ENCODE measurements at places on chromosomes 5 and 9.

- no peak for DNase-seq
Observed at GRCh38 chr5:5536871-5537270, 114.4 kb downstream of the ICE1 start.

DNA sequence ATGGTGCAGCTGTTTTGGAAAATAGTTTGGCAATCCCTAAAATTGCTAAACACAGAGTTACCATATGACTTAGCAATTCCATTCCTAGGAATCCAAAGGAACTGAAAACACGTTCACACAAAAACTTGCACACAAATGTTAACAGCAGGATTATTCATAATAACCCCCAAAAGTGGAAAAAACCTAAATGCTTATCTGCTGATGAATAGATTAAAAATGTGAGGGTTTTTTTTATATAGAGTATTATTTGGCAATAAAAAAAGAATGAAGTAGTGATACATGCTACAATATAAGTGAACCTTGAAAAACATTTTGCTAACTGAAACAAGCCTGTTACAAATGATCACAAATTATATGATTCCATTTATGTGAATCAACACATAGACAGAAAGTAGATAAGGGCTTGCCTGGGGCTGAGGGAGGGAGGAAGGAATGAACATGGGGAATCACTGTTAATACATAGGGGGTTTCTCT is 45.1 kb upstream of the TRIO start:
- no peak for DNase-seq

- DNase-seq, result no peak
Observed at GRCh38 chr5:169181814-169182213, 119.1 kb downstream of the SLIT3 start.

- DNase-seq, result peak; percentile 59
Observed at GRCh38 chr5:139745800-139746690, 49.6 kb upstream of the PSD2 start.

- DNase-seq, result no peak
Observed at GRCh38 chr5:76332102-76332501, 71.0 kb upstream of the IQGAP2 start.

DNA sequence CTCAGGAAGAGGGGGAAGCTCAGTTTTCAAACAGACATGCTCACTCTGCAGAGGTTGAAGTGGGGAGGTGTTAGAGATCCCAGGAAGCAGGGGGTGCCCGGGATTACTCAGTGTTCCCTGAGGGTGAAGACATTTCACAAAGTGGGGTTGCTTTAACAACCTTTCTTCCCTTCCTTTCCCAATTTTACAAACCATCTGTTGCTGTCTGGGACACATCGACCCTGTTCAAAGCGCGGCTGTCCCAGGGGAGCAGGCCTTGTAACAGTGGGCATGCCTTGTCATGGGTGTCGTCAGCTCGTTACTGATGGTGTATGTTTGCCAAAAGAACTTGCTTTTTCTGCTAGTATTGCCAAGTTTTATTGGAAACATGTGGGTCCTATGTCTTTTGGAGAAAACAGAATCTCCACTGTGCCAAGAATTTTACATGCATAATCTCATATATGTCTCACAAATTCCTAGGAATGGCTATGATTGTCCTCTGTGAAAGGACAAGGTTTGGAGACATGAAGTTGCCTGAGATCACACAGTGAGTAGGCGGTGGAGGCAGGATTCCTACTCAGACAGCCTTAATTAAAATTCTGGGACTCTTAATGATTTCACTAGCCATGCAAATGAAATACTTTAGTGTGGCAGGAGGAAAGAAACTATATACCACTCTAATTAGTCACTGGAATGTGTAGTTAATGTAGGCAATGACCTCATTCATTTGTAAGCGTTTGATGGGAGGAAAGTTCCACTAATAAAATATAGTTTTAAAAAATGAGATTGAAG is 198.9 kb downstream of the NXNL2 start:
- no peak for DNase-seq

GRCh38 chr5:74313896-74314295 is 326.6 kb downstream of the ENC1 start:
- DNase-seq, result no peak

- no peak for DNase-seq
Observed at GRCh38 chr9:134323741-134324358, 2.4 kb upstream of the RXRA start.

GRCh38 chr5:173707392-173707791 is 90.9 kb upstream of the BOD1 start:
- no peak for DNase-seq

DNA sequence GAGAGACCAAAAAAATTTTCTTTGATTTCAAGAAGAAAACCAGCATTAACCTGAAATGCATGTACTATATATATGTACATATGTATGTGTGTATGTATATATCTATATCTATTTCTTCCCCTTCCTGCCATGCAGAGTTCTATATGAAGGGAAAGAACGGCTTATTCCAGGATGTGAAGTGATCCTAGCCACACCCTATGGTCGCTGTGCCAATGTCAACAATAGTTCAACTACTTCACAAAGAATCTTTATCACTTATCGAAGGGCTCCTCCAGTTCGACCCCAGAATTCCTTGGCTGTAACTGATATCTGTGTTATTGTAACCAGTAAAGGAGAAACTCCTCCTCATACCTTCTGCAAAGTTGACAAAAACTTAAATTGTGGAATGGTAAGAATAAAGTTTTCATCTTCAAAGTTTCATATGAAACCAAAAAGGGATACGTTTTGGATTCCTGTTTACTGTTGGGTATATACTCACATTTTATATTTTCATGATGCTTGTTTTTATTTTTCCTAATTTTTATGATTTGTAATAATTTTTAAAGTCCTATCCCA is 56.2 kb downstream of the DENND4C start:
- no peak for DNase-seq

- DNase-seq, result no peak
Observed at GRCh38 chr5:99544356-99544755, 615.5 kb upstream of the CHD1 start.

GRCh38 chr5:9361835-9362234 is 184.0 kb downstream of the SEMA5A start:
- DNase-seq, result no peak

GRCh38 chr9:111481885-111482636 is 2.1 kb downstream of the ECPAS start:
- DNase-seq, result no peak

DNA sequence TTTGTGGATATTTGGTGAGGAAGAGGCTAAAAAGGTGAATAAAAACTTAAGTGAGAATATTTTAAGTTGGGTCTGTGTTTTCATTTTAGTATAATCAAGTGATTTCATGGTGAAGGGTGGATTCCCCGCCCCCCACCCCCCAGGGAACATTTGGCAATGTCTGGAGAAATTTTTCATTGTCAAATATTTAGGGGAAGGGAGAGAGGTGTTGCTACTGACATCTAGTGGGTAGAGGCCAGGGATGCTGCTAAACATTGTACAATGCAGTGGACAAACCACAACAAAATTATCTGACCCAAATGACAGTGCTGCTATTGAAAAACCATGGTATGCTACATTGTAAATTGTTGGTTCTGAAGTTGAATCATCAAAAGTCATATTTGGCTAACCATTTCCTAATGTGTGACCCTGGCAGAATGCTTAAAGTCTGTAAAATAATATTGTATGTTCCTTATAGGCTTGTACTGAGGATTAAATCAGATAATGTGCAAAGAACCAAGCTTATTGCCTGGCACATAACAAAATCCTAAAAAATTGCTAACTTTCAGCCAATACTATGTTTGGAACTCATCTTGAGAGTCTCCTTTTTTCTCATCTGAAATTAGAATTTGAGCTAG is 5.6 kb downstream of the C5orf24 start:
- no peak for DNase-seq

- no peak for DNase-seq
Observed at GRCh38 chr5:179061025-179061424, 852 bp downstream of the ZNF354C start.

DNA sequence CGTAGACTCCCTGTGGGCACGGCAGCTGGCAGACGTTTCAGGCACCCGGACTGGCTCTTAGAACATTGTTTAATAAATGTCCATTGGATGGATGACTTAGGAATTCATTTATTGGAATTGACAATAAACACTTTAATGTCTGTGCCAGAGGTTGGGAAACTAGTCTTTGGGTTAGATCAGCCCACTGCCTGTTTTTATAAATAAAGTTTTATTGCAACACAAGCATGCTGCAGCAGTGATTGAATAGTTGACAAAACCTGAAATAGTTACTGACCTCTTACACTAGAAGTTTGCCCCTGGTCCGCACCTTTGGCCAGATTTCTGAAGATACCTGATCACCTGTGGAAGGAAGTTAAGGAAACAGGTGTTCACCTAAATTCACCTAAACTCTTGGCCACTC is 51.6 kb downstream of the DMRT1 start:
- no peak for DNase-seq

DNA sequence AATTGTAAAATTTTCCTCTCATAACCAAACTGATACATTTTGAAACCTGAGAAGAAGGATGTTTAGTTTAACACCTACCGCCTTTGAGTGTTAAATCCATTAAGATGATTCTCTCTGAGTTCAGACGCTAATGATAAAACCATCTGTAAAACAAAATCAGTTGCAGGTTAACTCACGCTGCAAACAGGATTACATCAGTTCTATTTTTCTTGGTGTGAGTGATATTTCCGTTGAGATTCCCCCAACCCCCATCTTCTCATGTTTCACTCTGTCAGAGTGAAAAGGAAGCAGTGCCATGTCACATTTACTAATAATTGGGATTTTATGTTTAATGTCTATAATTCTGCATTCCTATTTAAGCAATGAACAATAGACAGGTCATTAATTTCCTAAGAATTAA is 146.5 kb downstream of the FANCC start:
- no peak for DNase-seq

DNA sequence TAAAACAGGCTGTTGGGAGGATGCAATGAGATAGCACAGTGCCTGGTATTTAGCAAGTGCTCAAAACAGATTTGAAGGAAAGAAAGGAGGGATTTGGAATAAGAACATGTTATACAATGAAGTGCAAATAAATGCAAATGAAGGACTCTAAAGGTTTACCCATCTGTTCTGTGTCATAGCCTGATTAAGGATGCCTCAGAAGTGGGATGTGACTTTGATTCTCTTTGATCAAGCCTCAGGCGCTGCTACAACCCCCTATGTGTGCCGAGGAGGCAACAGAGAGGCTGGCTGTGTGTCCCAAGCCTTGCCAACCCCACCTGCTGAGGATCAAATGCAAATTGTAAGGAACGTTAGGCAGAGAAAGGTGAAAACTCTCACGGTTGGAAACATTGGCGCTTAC is 27.2 kb downstream of the GGTA1 start:
- DNase-seq, result no peak

DNA sequence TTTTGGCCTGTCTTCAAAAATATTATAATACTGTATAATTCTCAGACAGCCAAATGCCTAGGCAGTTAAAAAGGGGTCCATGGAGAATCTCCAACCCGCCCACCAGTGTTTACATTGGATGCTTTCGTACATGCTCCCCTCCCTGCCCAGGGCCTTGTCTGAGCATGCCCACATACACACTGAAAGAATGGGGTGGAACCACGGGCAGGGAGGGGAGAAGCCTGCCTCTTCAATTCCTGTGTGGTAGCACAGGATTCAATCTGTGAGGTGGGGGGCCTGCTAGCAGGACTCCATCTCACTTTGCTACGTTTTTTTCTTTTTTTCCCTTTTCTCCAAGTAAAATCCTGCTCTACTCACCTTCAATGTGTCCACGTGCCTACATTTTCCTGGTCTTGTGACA is 314.7 kb upstream of the GRAMD2B start:
- no peak for DNase-seq

DNA sequence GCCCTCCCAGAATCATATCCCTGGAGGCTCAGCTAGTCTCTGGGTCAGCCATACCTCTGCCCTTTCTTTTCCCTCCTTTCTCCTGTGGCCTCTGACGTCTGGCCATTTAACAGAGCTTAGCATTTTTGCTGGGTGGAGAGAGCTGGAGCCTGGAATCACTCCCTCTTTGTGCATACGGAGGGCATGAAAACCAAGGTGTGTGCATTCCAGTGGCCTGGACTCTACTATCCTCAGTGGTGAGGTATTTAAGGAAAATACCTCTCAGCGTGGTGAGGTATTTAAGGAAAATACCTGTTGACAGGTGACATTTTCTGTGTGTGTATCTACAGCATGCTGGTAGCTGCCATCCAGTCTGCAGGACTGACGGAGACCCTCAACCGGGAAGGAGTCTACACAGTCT is 27.5 kb downstream of the TGFBI start:
- DNase-seq, result no peak

- no peak for DNase-seq
Observed at GRCh38 chr9:99238331-99238730, 16.2 kb downstream of the SEC61B start.

DNA sequence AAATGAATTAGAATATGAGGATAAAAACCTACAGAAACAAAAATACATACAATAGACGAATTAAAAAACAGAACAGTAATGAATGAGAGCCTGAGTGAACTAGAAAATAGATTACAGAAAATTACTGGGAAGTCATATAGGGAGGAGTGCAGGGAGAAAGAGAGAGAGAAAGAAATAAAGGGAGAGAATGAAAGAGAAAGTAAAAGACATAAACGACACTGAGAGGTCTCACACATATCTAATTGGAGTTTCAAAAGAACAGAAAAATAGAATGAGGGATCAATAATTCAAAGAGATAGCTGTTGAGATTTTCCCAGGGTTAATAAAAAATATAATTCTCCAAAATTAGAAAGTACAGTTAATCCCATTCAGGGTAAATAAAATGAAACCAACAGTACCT is 156.4 kb upstream of the FTMT start:
- no peak for DNase-seq

DNA sequence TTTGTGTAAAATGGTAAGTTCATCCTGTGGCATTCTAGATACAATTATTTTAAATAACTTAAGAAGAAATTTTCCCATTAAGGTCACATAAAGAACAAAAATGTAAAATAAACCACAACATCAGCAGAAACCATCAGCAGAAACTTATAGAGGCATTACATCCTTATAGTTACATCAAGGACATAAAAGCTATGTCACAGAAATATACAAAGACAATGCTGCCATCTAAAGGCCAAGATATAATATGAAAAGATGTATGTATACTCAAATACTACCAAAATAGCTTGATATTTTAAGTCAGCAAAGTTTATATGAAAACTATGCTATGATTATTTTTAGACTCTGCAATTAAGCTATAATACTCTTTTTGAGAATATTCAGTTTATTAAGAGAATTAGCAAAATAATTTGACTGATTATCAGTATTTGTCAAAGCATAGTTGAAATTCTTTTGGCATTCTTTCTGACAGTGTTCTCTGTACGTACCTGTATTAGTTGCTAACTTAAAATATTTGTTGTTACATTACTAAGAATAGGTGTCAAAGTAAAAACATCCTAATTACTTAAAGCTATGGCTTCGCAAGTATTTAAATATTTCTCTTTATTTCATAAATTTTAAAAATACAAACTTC is 36.2 kb downstream of the FBXL17 start:
- peak; percentile 5 for DNase-seq

- no peak for DNase-seq
Observed at GRCh38 chr9:78295731-78296130, 1.2 kb upstream of the PSAT1 start.

DNA sequence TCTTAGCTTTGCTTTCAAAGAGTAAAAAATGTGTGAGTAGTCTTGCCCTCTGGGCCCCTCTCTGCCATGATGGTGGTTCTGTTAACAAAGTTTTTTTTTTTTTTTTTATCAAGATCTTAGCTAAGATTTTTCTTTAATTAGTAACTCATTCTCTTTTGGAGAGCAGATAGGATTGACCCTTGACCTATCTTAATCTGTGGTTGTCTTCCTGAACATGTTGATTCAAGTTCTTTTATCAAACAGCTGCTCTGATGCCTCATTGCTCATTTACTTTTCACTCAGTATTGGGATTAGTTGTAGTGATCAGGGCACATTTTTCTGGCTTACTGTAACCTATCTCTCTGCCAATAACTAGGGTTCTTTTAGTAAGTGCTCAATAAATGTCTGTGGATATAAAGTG is 106.3 kb downstream of the PCSK5 start:
- DNase-seq, result no peak

GRCh38 chr5:52807037-52807436 is 19.3 kb downstream of the ITGA1 start:
- DNase-seq, result no peak

Data from brain pericyte (primary cell).